ENCODE measurements at places on chromosomes 7 and 10.

DNA sequence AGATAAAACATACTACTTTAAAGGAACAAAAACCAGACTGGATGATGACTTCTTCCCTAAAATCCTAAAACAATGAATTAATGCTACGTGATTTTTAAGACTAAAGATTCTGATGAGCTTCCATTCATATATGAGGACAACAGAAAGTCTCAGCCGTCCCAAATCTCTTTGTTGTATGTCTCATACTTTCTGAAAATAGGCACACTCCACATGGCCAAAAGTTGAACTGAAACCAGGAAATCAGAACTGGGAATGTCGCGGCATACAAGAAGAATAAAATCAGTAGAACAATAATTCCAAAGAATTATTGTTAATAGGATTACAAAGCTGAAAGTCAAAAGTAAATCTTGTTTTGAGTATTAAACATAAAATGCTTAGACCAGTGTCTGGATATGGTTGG, 195.4 kb upstream of the GHITM start:
- DNase-seq, result no peak

GRCh38 chr10:76874176-76874575, 763.4 kb downstream of the KCNMA1 start:
- DNase-seq, result peak; percentile 70

- peak; percentile 4 for DNase-seq
Observed at GRCh38 chr10:24299578-24300260, 90.8 kb downstream of the KIAA1217 start.

DNA sequence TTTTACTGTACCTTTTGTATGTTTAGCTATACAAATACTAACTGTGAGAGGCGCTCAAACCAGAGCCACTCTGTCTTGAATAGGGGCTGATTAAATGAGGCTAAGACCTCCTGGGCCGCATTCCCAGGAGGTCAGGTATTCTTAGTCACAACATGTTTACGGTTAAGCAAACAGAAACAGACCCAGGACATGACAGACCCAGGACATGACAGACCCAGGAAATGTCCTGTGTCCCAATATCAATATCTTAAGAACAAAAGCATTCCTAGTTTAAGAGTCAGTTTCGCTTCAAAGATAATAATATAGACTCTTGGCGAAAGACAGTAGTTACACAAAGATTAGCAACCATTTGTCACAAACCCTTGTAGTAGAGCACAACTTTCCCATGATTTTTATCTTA, 304.5 kb downstream of the CCSER2 start:
- DNase-seq, result no peak

DNA sequence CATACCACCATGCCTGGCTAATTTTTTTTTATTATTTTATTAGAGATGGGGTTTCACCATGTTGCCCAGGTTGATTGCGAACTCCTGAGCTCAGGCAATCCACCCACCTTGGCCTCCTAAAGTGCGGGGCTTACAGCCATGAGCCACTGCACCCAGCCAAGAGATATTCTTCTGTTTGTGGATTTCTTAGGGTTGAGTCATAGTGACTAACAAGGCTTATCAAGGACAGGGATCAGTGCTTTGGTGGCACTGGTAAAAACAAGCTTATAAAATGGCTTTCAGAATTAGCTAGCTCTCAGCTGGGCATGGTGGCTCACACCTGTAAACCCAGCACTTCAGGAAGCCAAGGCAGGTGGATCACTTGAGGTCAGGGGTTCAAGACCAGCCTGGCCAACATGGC, 122.4 kb downstream of the ZNF248 start:
- peak; percentile 2 for DNase-seq

- DNase-seq, result no peak
Observed at GRCh38 chr7:73986158-73986631, 41.8 kb upstream of the ELN start.

DNA sequence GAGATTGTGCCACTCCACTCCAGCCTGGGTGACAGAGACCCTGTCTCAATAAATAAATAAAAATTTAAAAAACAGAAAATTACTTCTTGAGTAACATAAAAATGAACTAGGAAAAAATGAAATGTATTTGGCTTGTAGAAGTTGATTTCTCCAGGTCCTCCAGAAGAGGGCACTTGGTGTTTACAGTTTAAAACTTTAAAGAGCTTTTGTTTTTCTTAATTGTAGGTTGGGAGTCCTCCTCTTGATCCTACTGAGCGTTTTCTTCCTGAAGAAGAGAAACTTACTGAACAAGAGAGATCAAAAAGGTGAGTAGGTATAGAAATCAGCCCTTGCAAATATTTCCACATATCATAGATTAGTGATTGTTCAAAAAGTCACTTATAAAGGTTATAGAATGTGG, 16.2 kb downstream of the KIFBP start:
- DNase-seq, result peak; percentile 84

- DNase-seq, result no peak
Observed at GRCh38 chr10:10193848-10194247, 823.8 kb upstream of the CELF2 start.

DNA sequence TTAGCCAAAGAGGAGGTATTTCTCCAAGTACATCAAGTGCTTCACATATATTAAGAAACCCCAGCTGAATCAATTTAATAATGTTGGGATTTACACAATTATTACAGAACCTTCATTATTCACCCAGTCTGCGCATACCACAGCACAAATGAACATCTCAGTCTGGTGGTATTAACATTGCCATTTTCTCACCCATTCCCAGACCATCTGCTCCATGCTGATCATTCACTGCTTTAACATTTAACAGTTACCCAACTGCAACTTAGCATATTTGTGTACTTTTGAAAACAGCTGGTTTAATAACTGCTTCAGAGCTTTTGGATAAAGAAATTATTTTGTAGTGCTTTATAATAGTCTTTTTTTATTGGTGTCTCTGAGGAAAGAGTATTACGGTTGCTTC, 1072.1 kb downstream of the NXPH1 start:
- no peak for DNase-seq

- DNase-seq, result no peak
Observed at GRCh38 chr7:15838265-15838664, 151.8 kb upstream of the MEOX2 start.

DNA sequence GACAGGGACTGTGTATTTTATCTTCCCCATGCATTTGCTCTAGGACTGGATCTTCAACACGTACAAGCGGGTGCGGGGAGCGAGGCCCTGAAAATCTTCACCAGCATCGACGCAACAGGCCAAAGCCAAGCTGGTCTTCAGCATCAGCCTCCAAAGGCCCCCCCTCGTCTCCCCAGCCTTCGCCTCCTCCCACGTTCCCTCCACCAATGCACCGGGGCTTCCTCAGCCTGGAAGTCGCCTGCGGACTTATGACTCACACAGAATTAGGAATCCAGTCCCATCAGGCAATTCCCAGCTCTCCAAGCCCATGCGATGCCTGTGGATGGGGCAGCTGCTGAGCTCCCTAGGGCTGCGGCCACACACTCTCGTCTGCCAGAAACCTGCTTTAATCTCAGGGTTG, 36.3 kb upstream of the RNF32 start:
- no peak for DNase-seq

- no peak for DNase-seq
Observed at GRCh38 chr7:68504716-68505115, 1093.6 kb upstream of the AUTS2 start.

DNA sequence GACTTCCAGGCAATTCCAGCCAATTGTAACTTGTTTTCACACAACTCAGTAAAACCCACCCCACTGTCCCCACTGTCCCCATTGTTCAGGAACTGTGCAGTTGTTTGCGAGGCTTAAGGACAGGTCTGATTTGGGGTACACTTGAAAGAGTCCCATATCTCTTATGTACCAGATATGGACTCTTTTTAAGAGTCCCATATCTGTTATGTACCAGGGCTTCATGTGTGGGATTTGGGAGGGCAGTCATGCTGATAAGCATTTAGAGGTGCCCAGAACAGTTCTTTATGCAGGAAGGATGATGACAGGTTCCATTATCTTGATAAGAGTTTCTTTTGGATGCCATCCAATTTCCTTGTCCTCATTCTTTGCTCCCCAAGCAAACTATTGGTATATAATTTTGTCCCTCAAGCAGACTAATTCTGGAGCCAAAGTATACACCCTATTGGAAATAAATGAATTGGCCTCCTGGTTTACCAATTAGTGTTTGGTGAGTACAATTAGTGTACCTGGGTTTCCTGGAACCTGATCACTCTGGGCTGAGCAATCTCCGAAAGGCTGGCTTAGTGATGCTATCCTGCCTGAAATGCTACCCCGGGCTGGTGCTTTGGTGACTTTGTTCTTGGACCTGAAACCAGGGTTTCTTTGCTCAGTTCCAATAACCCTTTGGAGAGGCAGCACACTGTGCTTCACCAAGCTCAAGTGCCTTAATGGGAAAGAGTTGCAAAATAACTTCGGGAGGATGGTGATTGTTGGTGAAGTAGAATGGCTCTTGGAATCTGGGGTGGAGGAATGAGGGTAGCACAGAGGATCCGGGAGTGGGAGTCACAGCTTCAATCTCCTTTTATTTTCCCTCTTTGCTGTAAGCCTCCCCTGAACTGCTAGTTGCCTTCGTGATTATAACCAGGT, 6.2 kb upstream of the DMBT1 start:
- no peak for DNase-seq

DNA sequence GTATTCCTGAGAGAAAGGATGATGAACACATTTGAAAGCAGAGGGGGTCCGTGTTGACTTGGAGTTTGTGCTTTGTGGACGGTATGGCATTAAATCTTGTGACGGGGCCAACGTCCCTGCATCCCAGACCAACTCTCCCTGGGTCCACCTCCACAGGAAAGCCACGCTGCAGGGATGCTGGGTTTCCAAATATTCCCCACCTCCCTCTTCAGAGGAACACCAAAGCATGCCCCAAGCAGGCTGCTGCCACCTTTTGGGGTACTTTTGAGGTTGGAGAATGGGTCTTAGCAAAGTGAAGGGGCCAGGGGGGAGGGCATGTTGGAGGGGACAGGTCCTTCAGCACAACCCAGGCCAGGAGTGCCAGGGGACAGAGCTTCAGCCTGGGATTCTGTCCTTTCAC, 504.4 kb downstream of the TCERG1L start:
- no peak for DNase-seq

- DNase-seq, result peak; percentile 24
Observed at GRCh38 chr7:117402109-117402508, 25.2 kb downstream of the ASZ1 start.
